Caco-2 (cell line): ENCODE measurements at places on chromosomes 1 and 21. TPM values are rescaled to one million over a fixed set of nuclear protein-coding genes. Genes with fewer than 3 reads are reported as not detected.

UBE2Q1 gene
- 92.2 and 93.2 TPM in 2 replicates for total RNA-seq

AVPR1B gene
- total RNA-seq = not detected in 2 replicates

BROX gene
- total RNA-seq = 31.9 and 32.9 TPM in 2 replicates

SPRR3 gene
- 0.70 and 1.0 TPM in 2 replicates for total RNA-seq

- H3K27ac ChIP-seq = no peak overlapping the region
- no peaks in the 10 kb centered on the region for H3K27me3 ChIP-seq
- H3K4me1 ChIP-seq = no peaks in the 10 kb centered on the region
Observed at GRCh38 chr1:59577774-59578173, 237.0 kb upstream of the HOOK1 start.

- H3K36me3 ChIP-seq = no peaks in the 10 kb centered on the region
- H3K27me3 ChIP-seq = no peaks in the 10 kb centered on the region
- DNase-seq = peak; percentile 48
- peak overlapping the region; percentile 53 for H3K27ac ChIP-seq
- H3K4me1 ChIP-seq = peaks cover 13% of the 10 kb centered on the region
- H3K4me3 ChIP-seq = no peak overlapping the region
Observed at GRCh38 chr1:109610609-109611307, 8.7 kb downstream of the GNAT2 start.

GRCh38 chr1:203589171-203589570 lies 37.5 kb upstream of the ATP2B4 start:
- DNase-seq = no peak
- no peak overlapping the region for H3K27ac ChIP-seq
- H3K27me3 ChIP-seq = no peaks in the 10 kb centered on the region

GRCh38 chr1:156659661-156659987 lies 17.6 kb downstream of the NES start:
- H3K36me3 ChIP-seq = no peaks in the 10 kb centered on the region
- H3K27ac ChIP-seq = peak overlapping the region; percentile 92
- no peak overlapping the region for H3K4me3 ChIP-seq
- H3K4me1 ChIP-seq = peaks cover 37% of the 10 kb centered on the region
- no peak for DNase-seq

GRCh38 chr1:206036663-206037455 lies 13.2 kb upstream of the CTSE start:
- H3K27me3 ChIP-seq = no peaks in the 10 kb centered on the region
- no peak overlapping the region for H3K4me3 ChIP-seq
- no peak for DNase-seq

DNA sequence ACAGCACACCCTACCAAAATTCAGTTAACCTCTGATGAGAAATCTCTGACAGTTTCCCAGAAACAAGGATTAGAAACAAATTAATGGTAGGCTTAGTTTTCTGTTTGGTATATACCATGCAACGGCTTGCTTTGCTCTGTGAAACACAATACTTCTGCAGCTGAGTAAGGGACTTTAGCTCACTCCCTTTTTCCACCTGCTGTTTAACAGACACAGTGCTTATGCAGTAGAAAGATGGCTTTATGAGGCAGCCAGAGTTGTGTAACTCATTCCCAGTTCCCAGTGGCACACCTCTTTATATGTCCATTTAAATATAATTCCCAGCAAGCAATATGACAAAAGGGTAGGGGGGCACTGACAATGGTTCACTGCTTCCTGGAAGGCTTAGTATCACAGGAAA lies 124.0 kb downstream of the PIGK start:
- no peak for DNase-seq
- no peak overlapping the region for H3K4me3 ChIP-seq
- no peak overlapping the region for H3K27ac ChIP-seq
- no peaks in the 10 kb centered on the region for H3K36me3 ChIP-seq

GRCh38 chr1:237670302-237670701 lies 220.4 kb downstream of the ZP4 start:
- H3K27me3 ChIP-seq = no peaks in the 10 kb centered on the region
- DNase-seq = no peak
- no peak overlapping the region for H3K4me3 ChIP-seq
- no peak overlapping the region for H3K27ac ChIP-seq

DNA sequence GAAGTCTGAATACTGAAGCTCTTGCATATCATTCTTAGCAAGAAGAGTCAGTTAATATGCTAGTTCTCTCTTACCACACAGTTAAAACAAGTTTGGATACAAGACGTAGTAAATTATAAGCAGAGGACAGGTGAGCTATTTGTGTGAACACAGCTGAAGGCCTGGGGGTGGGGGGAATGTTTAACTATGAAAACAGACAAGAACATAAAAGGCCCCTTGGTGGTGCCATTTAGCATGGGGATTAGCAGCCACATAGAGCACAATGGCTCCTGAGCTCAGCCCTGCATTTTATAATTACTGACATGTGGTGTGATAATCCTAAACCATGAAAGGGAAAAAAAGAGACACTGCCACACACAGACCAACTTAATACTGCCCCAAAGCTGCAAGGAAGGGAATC lies 94.8 kb downstream of the TGFBR3 start:
- no peak overlapping the region for H3K27ac ChIP-seq
- no peaks in the 10 kb centered on the region for H3K36me3 ChIP-seq
- H3K4me1 ChIP-seq = 0 out of 2 replicates have a peak, but pooled peaks cover 5% of the 10 kb centered on the region
- no peak overlapping the region for H3K4me3 ChIP-seq
- H3K27me3 ChIP-seq = no peaks in the 10 kb centered on the region

GRCh38 chr1:217315346-217315745 lies 315.5 kb downstream of the GPATCH2 start:
- H3K4me3 ChIP-seq = no peak overlapping the region
- no peak for DNase-seq
- no peaks in the 10 kb centered on the region for H3K27me3 ChIP-seq
- H3K36me3 ChIP-seq = no peaks in the 10 kb centered on the region

DNA sequence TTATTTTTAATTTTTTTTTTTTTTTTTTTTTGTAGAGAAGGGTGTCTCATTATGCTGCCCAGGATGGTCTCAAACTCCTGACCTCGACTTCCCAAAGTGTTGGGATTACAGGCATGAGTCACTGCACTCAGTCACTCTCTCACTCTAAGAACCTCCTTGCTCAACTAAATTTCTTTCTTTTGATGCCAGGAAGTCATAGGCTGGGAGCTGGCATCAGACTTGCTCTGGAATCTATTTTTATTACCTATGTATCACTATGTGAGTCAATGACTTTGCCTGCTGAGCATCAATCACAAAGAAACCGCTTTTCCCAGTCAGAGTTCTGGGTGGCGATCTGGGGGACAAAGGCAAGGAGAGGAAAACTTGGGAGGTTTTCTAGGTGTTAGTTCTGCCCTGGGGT lies 35.5 kb upstream of the PARP1 start:
- no peak overlapping the region for H3K4me3 ChIP-seq
- H3K27me3 ChIP-seq = no peaks in the 10 kb centered on the region
- H3K4me1 ChIP-seq = no peaks in the 10 kb centered on the region
- DNase-seq = no peak
- H3K36me3 ChIP-seq = no peaks in the 10 kb centered on the region
- H3K27ac ChIP-seq = no peak overlapping the region

GRCh38 chr1:160623862-160624261 lies 23.0 kb downstream of the SLAMF1 start:
- no peak overlapping the region for H3K27ac ChIP-seq
- no peak for DNase-seq
- no peak overlapping the region for H3K4me3 ChIP-seq
- peaks cover 6% of the 10 kb centered on the region; the same call in 1 of the 2 replicates for H3K4me1 ChIP-seq
- H3K36me3 ChIP-seq = no peaks in the 10 kb centered on the region

DNA sequence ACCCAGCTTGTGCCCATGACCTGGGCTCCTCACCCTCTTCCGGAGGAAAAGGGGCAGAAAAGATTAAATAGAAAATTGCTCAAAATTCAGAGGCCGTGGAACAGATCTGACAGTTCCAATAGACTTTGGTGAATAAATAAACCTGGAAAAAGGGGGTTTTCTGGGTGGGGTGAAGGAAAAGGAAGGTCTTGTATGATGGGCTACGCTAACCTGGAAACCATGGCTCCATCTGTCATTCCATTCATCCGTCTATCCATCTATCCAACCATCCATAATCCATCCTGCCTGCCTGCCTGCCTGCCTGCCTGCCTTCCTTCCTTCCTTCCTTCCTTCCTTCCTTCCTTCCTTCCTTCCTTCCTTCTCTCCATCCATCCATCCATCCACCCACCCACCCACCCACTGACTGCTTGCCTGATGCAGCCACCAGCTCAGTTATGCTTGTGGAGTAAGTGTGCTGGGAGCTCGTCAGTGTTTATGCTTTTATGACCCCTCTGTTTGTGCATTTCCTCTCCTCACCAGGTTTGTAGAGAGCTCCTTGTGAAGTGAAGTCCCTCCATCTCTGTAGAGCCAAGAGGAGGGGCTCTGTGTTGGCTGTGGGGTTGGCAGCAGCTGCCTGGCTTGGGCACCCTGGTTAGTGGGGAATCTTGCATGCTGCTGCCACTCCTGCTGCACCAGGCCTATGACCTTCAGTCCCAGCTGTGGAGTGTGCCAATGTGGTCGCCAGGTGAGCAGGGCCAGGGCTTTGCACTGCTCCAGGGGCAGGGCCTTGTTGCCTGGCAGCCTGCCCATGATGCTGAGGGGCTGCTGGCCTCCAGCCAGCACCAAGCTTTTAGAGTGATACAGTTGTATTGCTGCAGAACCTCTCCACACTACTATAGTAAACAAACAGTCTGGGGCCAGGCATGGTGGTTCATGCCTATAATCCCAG lies 16.0 kb upstream of the POU3F1 start:
- H3K36me3 ChIP-seq = no peaks in the 10 kb centered on the region
- H3K4me1 ChIP-seq = no peaks in the 10 kb centered on the region
- DNase-seq = no peak
- no peaks in the 10 kb centered on the region for H3K27me3 ChIP-seq

GRCh38 chr1:193412748-193413147 lies 226.3 kb upstream of the B3GALT2 start:
- no peak overlapping the region for H3K4me3 ChIP-seq
- DNase-seq = no peak
- no peaks in the 10 kb centered on the region for H3K36me3 ChIP-seq

DNA sequence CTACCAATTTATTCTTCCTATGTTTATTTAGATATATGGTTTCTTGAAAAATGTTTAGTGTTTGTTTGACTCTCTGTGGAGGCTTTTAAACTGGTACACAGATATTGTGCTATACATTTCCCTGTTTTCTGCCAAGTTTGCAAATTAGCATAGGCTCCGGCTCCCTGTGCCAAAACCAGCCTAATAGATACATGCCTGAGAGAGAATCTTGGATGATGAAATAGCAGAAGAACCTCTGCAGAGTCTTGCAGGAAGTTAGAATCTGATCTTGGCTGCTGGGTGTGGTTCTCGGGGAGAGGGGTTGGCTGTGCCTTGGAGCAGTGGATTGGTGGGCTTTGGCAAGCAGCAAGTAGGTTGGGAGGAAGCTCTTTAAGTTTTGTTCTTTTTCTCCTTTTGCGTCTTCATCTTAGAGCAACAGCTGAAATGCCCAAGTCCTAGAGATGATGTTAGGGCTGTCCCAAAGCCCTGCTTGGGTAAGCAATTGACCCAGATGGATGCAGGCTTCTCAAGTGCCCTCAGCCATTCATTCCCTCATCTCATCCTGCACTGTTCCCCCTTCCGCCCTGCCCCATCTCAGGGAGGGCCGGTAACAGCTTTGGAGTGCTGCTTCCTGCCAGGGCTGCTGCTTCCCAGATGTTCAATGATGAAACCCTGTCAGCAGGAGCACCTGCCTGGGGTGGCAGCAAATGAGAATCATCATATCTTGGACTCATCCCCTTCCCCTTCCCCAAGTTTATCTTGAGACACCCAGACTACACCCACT lies 9.3 kb downstream of the PLA2G2A start:
- DNase-seq = no peak
- H3K4me3 ChIP-seq = no peak overlapping the region
- H3K36me3 ChIP-seq = no peaks in the 10 kb centered on the region
- peaks cover 9% of the 10 kb centered on the region for H3K4me1 ChIP-seq
- no peaks in the 10 kb centered on the region for H3K27me3 ChIP-seq

DNA sequence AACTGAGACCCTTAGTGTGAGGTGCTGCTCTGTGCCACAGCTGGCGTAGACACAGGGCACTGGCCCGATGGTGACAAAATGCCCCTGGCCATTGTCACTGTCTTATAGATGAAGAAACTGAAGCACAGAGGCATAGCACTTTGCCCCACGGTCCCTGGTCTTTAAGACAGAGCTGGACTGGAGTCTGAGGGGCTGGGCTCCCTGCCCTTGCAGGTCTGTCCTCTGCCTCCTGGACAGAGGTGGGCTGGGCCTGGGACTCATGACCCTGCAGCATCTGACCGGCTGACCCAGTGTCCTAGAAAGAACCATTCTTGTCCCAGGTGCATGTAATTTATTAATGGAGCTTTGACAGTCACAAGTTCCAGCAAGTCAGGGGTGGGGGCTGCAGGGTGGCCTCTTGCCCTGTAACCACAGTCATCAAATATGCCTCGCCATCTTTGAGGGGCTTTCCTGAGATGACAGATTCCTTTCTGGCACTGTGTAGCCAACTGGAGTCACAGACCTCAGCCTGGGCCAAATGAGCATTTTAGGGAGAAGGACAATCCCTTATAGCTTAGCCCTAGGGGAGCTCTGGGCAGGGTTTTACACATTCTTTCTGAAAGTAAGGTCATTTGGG lies 6.1 kb downstream of the SLFNL1 start:
- no peaks in the 10 kb centered on the region for H3K27me3 ChIP-seq
- H3K27ac ChIP-seq = no peak overlapping the region
- H3K4me3 ChIP-seq = no peak overlapping the region
- no peak for DNase-seq
- H3K36me3 ChIP-seq = no peaks in the 10 kb centered on the region

DNA sequence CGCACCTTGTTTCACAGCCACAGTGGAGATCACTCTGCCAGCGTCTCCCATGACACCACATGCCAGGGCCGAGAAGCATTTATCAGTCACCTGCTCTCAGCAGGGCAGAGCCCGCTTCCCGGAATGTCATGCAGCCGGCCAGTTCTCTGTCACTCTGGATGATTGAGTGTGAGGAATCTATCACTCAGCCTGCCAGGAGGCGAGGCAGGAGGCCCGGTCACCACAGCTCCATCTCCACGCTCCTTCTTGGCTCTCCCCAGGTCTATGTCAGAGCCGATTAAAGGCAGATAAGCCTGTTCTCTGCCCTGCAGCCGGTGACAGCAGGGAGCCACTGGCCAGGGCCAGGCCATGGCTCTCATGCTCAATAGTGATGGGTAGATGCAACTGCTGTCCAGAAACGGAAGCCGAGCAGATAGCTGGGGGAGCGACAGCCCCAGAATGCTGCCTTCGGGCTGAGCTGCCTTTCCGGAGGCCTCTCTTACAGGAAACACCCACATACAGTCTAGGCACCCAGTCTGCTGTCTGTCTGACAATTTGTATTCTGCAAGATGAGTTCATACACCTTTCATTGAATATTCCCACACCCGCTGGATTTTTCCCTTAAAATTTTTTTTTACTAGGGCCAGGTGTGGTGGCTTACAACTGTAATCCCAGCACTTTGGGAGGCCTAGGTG lies 64.1 kb downstream of the ACTL8 start:
- H3K4me3 ChIP-seq = no peak overlapping the region
- no peaks in the 10 kb centered on the region for H3K27me3 ChIP-seq
- H3K36me3 ChIP-seq = no peaks in the 10 kb centered on the region
- DNase-seq = no peak

DNA sequence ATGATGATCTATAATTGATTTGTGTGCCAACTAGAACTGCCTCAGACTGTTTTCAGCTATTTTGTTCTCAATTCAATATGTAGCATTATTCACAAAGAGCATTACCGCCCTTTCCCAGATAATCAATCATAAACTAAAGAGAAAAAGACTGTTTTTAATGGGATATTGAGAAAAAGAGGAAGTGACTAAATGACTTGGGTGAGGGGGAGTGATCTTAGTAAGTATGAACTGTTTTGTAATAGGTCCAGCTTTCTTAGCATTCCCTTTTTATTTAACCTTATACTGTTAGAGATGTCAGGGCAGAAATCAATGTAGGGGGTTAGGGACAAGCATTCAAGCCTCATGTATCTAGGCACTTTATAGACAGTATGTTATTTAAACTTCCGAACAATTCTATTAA lies 157.8 kb upstream of the DPYD start:
- no peaks in the 10 kb centered on the region for H3K27me3 ChIP-seq
- H3K4me1 ChIP-seq = no peaks in the 10 kb centered on the region
- DNase-seq = no peak
